IPS DF 19.7 (cell line): ENCODE measurements at places on chromosomes 3 and 15.
A peak's percentile ranks its signal among the peaks of the same experiment; 100 is the strongest.

GRCh38 chr3:171407759-171408158, 52.4 kb downstream of the TNIK start:
- no peak for DNase-seq

DNA sequence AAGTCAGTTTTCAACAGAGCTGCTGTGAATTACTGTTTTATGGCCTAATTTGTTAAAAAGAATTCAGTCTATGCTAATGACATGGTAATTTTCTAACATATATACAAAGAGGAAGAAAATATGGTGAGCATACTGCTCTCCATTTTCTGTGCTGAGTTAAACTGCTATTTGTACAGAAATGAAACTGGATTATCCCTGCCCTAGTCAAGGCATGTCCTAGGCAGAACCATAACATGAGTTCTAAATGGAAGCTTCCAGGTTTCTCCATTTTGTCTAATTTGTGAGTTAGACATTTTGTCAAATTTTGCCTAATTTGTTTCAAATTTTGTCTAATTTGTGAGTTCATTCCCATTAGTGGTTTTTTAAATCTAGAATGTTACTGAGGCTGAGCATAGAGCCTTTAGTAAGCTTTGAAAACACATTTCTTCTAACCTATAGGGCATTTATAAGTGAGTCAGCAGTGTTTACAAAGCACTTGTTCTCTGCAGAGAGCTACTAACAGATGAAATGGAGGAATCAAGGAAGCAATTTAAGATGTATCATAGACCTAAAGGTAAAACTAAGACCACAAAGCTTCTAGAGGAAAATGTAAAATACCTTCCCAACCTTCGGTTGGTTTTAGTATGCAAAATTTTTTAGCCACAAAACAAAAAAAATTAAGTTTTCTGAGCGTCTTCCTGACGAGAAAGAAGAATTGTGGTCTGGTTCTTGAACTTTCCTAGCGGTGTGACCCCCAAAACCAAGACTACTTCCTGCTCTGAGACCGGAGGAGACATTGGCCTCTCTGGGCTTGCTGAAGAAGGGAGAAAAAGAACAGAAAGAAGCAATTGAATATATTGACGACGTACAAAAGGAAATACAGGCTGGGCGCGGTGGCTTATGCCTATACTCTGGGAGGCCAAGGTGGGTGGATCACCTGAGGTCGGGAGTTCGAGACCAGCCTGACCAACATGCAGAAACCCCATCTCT, 9.8 kb downstream of the P2RY14 start:
- DNase-seq, result no peak

- DNase-seq, result no peak
Observed at GRCh38 chr3:145272684-145273083, 888.3 kb downstream of the PLOD2 start.

DNA sequence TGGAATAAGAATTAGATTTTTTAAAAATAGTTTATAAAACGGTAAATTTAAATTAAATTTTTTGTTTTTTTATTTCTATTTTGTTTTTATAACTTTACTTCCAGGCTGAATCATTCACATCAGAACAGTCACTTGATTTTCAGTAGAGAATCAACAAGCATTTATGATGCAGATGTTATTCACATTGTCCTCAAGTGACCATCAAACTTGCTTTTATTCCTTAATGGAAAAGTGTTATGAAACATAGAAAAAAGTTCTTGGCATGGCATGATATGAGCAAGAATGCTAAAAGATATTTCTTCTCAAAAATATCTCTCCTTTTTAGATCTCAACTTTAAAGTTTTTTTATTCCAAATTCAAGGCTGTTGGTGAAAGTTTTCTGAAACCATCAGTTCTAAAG, 70.9 kb upstream of the TGFBR2 start:
- DNase-seq, result no peak

GRCh38 chr15:58269455-58270414, 131.6 kb downstream of the AQP9 start:
- peak; percentile 52 for DNase-seq
